ENCODE measurements at places on chromosomes 1 and 21.
A peak's percentile ranks its signal among the peaks of the same experiment; 100 is the strongest.

DNA sequence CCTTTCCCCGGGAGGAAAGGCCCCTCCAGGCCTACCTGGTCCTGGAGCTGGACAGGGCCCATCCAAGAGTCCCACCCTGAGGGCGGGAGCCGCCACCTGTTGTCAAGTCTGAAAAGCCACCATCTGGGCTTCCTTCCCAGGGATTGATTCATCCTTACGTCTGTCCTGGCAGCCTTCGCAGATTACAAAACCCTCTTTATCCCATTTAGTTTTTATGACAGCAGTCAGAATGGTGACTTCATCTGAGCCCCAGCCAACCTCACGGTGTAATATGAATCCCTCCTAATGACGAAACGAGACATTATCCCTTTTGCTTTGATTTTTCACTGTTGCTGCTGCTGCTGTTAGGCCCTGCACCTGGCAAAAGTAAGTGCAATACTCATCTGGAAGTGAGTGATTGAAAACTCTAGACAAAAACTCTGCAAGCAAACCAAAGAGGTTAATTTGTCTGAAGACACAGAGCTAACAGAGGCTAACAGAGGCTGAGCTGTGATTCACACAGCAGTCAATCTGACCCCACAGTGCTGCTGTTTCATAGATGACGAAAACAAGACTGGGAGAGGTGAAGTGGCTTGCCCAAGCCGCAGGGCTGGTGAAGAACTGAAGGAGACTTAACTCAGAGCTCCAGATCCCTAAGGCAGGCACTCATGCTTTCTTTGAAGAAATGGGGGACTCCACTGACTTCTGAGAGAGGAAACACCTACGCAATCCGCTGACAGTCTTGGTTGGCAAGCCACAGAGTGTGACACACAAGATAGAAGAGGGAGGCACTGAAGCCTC, 30.0 kb upstream of the S100A7 start:
- peak; percentile 92 for DNase-seq

GRCh38 chr1:192756847-192757246, 52.0 kb upstream of the RGS2 start:
- no peak for DNase-seq

GRCh38 chr1:214289574-214290272, 8.8 kb downstream of the SMYD2 start:
- no peak for DNase-seq

- DNase-seq, result no peak
These were observed at the start of gene RXRG for GRCh38 chr1:165444897-165445370. Gene RXRG (minus strand): TSS chr1:165445126. CDS start chr1:165444893, 233 bp downstream.

DNA sequence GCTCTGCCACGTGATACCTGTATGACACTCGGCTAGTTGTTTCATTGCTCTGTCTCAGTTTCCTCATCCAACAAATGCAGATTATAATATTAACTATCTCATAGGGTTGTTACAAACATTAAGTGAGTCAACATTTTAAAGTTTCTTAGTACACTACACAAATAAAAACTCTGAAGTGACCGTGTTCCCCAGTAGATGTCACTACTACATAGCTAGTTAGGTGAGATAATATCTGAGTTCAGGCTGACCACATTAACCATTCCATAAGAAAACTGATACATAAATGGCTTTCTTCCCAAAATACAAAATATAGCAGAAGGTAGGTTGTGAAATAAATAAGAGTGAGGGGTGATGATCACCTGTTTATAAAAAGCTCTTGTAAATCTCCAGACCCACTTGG, 214.1 kb downstream of the NUF2 start:
- DNase-seq, result peak; percentile 24

DNA sequence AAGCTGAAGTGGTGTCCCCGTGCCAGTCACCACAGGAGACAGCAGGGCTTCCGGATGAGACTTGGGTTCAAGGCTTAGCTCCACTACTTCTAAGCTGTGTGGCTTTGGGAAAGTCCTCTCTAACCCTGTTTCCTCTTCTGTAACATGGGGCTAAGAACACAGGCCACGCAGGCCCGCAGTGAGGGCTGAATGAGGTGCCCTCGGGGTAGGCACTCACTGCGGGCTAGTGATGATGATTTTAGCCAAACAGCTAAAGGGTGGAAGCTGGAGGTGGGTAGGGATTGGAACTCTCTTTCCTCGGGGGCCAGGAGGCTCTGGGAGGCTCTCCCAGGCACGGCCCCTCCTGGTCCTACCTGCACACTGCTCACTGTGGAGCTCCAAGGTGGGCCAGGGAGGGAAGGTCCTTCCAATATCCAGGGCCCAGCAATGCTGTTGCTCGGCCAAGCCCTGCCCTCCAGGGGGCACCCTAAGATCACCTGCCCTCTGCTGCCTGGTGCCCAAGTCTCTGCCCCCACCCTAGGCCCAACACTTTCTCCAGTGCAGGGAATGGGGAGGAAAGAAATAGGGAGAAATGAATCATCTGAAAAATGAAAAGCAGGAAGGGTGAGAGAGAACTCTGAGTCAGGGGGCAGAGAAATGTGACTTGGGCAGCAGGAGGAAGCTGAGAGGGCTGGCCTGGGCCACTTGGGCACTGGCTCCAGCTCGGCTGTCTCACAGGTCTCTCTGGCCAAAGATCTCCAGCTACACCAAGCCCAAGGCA, 19.2 kb upstream of the EVA1B start:
- peak; percentile 92 for DNase-seq

- no peak for DNase-seq
These were observed 632 bp upstream of the FALEC start for GRCh38 chr1:150514913-150515327.

- DNase-seq, result peak; percentile 77
These were observed 2.3 kb downstream of the H3-3A start for GRCh38 chr1:226064816-226065248.

DNA sequence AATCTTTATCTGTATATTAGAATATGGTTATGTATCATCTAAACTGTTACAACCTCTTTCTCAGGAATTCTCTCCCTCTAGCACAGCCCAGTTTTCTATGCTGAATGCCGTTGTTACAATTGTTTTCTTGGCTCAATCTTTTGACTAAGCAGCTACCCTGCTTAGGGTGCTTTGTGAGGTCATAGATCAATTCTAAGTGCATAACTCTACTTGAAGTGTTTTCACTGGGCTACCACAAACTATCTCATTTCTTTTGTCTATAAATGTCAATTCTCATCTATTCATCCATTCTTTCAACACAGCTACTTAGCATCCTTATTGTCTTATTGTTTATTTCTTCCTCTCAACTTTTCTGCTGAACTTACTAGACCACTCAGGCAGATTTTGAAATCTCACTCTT, 77.1 kb downstream of the CEP350 start:
- no peak for DNase-seq

GRCh38 chr1:87888446-87888845, 559.8 kb downstream of the LMO4 start:
- DNase-seq, result no peak

DNA sequence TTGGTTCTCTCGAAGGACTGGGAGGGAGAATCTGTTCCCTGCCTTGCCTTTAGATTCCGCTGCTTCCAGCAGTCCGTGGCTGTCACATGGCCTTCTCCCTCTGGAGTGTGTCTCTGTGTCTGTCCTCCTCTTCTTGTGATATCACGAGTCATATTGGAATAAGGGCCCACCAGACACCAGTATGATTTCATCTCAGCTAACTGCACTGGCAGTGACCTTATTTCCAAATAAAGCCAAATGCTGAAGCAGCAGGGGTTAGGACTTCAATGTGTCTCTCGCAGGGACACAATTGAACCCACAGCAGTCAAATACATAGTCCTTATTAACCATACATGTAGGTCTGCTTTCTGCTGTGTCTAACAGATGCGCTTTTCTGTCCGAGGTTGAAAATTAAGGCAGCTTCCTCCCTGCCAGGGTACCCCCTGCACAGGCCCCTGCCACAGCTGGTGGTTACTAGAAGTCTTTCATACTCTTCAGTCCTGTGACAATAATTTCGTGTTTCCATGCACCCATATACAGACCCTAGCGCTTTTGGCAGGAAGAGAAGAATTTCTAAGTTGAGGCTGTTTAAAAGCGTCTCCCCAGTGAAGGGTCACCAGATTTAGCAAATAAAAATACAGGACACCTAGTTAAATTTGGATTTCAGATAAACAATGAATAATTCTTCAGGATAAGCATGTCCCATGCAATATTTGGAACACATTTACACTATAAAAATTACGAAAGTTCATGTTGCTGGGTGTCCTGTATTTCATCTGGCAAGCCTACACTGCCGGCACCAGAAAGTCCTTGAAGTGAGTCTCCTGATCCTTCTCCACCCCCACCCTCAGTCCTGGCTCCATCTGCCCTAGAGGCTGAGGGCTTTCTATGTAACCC, 182.1 kb downstream of the ETS2 start:
- DNase-seq, result no peak

GRCh38 chr1:114081437-114082303, 72.0 kb downstream of the SYT6 start:
- DNase-seq, result no peak

- peak; percentile 78 for DNase-seq
These were observed 17.3 kb downstream of the NOC2L start for GRCh38 chr1:941588-942383.

- DNase-seq, result no peak
These were observed 329.5 kb upstream of the DUSP10 start for GRCh38 chr1:222071387-222071786.

- DNase-seq, result no peak
These were observed 6.2 kb upstream of the DISP3 start for GRCh38 chr1:11472741-11473140.

DNA sequence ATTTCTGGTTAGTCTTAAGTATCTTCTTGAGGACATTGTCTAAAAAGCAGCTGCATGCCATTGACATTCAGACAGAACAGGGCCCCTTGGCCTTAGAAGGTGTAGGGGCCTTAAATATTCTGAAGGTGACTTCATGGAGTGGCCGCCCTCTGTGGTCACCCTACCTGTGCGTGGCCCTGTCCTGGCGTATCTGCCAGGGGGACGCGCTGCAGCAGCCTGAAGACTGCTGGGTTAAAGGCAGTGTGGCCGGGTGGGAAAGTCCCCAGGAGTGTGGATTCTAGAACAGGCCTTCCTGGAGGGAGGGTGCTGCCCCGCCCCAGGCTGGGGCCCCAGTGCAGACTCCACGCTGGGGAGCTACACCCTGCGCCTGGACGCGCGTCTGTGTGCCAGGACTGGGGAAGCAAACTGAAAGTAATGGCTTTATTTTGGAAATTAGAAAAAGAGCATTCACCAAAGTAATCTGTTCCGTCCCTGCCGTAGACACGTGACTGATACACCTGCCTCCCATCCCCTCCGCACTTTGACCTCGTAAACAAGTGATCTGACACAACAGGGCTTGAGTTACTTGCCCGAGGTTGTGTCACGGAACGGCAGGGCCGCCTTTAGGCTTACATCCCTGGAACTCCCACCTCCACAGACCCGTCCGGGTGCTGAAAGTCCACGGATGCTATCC, 1.8 kb downstream of the AGPAT3 start:
- peak; percentile 10 for DNase-seq

- no peak for DNase-seq
These were observed 59.9 kb upstream of the CNTN2 start for GRCh38 chr1:204983136-204983535.

GRCh38 chr1:52096216-52096615, 40.1 kb downstream of the BTF3L4 start:
- DNase-seq, result no peak

- no peak for DNase-seq
These were observed 10.4 kb upstream of the IGSF21 start for GRCh38 chr1:18097206-18097605.

DNA sequence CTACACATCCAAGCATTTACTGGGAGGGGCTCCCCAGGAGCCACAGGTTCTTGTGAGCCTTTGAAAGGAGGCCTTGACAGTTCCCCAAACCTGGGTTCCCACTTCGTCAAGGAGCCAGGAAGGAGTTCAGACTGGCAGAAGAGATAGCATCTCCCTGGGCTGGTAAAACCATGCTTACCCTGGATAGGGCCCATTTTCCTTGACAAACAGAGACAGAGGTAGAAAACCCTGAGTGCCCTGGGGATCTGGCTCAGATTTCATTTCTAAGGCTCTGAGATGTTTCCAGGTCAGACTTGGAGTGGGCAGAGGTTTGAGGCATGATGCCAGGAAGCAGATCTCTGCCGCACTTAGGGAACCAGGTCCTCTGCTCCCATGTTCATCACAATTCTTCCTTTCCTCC, 2.7 kb downstream of the ETNK2 start:
- DNase-seq, result no peak

GRCh38 chr1:38454236-38454635, 405.3 kb downstream of the RRAGC start:
- peak; percentile 57 for DNase-seq

GRCh38 chr1:158328426-158328825, 2.9 kb downstream of the CD1B start:
- DNase-seq, result no peak

GRCh38 chr1:20931930-20932436, 144.9 kb upstream of the HP1BP3 start:
- no peak for DNase-seq

DNA sequence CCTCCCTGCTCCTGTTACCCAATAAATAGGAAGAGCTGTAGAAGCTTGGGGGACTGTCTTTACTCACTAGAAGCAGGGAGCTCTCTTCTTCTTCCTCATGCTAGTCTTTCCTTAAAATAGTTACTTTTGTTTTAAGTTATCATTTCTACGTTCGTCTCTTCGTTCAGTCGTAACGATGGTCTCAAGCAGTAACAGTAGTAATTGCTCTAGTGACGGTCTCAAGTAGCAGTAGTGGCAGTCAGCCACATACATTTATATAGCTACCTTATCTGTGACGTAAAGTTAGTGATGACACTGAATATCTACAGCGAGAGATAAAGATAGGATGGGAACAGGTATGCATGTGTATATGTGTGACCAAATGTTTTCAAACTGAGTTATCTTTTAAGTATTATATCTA, 15.4 kb upstream of the ERO1B start:
- no peak for DNase-seq

DNA sequence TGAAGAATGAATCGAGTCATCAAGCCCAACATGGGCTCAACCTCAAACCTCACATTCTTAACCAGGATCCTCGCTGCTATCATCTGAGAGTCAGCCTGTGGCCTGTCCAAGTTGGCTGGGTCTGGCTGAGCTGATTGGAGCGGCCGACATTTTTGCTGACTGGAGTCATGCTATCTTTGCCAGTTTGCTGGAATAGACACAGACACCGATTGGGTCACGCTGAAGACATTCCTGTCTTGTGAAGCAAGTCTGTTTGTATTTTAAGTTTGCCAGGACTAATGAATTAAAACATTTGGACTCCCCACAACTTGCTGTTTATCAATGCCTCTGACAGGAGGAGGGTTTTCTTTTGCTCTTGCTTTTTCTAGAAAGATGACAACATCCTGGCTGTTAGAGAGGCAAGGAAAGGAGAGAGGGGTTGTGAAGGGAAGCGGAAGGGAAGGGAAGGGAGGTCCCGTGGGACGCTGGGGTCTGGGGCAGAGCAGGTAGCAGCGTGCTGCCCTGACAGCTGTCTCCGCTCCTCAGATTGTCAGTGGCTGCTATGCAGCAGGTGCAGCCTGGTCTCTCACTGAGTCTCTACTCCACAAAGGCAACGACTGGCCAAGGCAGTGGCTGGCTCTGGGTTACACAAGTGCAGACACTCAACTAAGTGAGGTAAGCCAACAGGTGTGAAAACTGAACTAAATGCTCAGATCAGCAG, at the start of gene MAP3K7CL:
TSS of gene MAP3K7CL (plus strand) at position 375 of the 700 bp plus-strand sequence. CDS start 2,701 bp downstream, outside the sequence.
- peak; percentile 98 for DNase-seq

- peak; percentile 33 for DNase-seq
These were observed 637.3 kb downstream of the MATN1 start for GRCh38 chr1:30085811-30086770.

Measured in ELR (cell line).